CD4-positive, alpha-beta T cell treated with Interleukin-4 for 1 hour (primary cell): ENCODE measurements at places on chromosomes 4 and X.

- no peak for DNase-seq
These were observed 314.6 kb downstream of the CCSER1 start for GRCh38 chr4:90441770-90442169.

DNA sequence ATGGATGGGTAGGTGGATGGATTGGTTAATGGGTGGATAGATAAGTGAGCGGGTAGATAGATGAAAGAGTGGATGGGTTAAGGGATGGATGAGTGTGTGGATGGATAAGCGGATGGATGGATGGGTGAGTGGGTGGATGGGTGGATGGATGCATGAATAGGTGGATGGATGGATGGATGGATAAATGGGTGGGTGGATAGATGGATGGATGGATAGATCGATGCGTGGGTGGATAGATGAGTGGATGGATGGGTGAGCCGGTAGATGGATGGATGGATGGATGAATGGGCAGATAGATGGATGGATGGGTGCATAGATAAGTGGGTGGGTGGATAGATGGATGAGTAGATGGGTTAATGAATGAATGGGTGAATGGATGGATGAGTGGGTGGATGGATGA is 90.9 kb downstream of the CPZ start:
- no peak for DNase-seq

DNA sequence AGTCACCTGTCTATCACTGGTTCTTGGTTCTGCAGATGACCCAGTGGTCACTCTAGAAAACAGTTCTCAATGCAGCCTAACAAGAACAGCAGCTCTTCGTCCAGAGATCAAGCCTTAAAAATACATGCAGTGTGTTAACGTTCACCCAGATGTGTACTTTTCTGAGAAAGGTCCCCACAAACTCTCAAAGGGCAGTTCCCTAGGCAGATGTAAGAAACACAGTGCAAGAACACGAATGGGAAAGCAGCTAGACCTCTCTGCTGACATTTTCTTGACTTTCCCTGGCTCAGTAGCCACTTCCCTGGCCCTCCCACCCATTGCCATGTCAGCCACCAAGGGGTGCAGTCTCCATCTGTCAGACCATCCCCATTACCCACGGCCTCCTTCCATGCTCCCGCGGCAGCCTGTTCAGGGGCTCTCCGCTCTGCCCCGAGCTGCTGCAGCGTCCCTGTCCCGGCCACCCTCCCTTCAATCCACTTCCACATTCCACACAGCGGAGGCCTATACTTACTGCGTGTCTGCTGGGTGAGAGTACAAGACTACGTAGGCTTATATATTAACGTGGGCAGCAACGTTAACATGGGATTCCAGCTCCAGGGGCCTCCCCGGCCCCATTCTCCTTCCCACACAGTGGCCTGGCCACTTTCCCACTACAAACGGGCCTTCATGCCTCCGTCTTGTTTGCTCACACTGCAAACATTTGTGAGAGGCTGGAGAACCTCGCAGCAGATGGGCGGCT is 34.3 kb downstream of the IRF2 start:
- DNase-seq: no peak

DNA sequence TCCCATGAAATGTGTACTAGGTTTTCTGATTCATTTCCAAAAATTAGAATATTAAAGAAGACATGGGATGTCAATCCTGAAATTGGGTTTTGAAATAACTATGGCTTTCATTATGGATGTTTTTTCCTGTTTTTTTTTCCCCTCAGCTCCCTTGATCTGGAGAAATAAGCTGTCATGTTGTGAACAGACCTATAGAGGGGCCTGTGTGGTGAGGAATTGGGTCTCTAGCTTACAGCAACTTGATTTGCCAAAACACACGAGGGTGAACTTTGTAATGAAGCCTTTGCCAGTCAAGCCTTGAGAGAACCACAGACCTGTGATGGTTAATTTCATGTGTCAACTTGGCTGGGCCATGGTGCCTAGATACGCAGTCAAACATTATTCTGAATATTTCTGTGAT is 2413.6 kb downstream of the PCDH7 start:
- no peak for DNase-seq

GRCh38 chr4:3780347-3781171 is 14.4 kb downstream of the ADRA2C start:
- DNase-seq: no peak

GRCh38 chr4:87532109-87532508 is 2.9 kb upstream of the SPARCL1 start:
- no peak for DNase-seq
